ENCODE measurements at places on chromosomes 3 and 15.

DNA sequence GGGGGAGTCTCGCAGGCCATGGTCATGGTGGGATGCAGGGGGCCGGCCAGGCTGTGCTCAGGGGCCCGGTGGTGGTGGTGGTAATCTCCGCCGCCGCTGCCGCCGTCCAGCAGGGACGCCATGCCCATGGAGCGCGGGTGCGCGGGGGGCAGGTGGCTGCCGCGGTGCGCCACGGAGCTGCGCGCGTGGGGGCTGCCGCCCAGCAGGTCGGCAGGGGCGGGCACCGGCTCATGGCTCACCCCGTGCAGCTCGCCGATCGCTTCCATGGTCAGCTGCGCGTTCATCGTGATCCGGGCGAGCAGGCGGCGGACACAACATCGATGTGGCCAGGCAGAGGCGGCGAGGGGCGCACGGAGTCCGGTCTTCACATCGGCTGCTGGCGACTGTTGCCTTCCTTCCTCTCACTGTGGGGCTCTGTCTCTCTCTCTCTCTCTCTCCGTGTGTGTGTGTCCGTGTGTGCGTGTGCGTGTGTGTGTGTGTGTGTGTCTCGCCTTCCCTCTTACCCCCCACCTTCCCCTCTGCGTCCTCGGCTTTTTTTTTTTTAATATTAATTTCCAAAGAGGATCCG, 451 bp downstream of the ONECUT1 start:
- no peak for DNase-seq

- DNase-seq, result no peak
Observed at GRCh38 chr3:102790747-102791325, 356.0 kb downstream of the ZPLD1 start.

DNA sequence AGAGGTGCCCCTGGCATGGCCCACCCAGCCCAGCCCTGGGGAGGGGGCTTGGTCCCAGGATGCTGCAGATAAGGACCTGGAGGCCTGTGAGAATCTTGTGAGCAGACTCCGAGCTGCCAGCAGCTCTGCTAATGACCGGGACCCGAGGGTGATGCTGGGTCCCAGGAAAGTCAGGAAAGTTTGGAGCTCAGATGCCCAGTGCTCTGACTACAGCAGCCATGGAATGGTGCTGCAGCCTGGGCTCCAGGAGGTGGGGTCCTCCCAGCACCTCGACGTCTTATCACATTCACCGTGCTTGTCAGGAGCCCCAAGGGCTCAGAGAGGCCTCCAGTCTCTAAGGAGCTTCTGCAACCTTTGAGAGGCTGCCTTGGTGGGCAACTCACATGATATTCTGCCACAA, 34.3 kb upstream of the ADCY5 start:
- DNase-seq, result no peak

GRCh38 chr3:110027446-110028080, 690.2 kb upstream of the DPPA4 start:
- no peak for DNase-seq

DNA sequence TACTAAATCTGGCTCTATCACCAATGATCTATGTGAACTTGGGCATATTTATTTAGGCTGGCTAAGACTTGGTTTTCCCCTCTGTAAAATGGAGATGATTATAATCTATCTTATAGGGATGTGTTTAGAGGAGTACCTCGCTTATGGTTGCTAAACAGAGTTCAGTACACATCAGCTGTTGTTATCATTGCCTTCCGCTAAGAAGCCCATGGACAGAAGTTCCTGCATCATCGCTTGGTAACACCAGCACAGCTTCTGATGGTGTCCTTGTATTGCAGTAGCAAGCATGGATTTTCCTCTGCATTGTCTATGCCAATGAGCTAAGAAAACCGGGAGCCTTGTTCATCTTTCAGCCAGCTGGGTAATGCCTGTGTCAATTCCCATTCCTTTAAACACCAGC, 73.1 kb upstream of the LRTM1 start:
- DNase-seq, result no peak

GRCh38 chr3:18062657-18063025, 320.2 kb upstream of the TBC1D5 start:
- no peak for DNase-seq

GRCh38 chr3:4938281-4938982, 40.8 kb upstream of the BHLHE40 start:
- DNase-seq, result no peak

DNA sequence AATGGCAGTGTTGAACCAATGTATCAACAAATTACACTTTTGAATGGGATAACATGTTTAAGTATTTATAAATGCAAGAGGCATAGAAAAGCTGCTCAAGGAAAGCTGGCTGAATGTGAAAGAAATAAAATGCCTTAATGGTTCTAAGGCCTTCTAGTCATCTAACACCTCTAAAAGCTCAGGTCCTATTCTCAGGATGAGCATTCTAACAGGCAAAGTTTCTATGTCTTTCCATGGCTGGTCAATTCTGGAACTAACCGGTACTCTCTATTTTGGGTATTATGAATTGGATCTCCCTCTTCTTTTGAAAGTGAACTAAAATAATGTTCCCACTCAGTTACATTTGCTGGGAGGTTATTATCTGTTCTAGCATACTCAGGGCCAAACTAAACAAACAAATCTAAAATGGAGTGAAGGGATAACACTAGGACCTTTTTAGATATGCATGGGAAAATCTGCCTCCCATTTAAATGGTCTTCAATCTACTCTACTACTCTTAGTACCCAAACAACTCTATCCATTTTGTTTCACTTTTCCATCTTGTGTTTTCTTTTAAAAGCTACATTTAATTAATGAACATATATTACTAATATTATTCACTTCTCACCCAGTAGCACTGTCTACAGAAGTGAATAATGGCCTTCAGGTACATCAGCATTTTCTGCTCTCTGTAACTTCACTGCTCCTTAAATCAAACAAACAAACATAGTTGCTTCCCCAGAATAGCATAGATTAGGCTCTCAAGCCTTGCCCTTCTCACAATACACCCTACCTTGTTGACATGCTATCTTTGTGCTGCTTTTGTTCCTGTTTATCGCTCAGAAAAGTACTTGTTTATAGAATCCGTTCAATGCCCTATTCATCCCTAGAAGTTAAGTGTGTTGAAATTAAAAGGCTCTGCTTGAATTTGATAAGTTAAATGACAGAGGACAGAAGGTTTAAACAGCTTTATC, 46.4 kb downstream of the CBLB start:
- no peak for DNase-seq

- DNase-seq, result no peak
Observed at GRCh38 chr3:24355806-24356205, 138.8 kb downstream of the THRB start.

DNA sequence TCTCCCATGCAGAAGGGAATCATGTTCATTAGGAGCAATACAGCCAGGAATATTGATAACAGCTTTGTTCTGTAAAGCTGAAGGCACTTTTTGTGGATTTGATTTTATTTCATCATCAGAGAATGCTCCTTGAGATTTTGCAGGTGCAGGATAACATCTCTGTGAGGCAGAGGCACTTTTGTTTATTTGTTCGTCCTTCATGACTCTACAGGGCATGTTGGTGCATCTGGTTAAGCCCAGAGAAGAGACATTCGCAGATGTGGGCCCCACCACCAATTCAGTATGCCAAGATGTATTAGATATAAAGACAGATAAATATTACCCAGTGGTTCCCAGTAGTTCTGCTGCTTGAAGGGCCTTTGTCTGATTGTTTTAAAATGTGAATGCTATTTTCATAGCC, 368.1 kb upstream of the SEMA6D start:
- DNase-seq, result no peak

DNA sequence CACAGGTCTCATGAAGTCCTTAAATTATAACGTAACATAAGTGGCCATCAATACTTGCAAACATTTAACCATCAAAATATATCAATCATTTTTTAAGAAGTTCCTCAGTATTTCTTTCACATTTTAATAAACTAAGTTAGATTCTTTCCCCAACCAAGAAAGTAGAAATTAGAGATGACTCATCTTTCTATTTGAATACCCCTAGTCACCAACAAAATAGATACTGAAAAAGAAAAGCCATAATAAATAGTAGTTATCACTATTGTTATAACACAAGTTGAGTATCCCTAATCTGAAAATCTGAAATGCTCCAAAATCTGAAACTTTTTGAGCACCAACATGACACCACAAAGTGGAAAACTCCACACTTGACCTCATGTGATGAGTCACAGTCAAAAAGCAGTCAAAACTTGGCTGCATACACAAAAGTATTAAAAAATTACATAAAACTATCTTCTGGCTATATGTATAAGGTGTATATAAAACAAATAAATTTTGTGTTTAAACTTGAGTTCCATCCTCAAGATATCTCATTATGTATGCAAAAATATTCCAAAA, 3.7 kb downstream of the SHQ1 start:
- DNase-seq, result no peak

GRCh38 chr3:159513444-159513843, 475.2 kb upstream of the IL12A start:
- DNase-seq, result no peak

GRCh38 chr15:67946701-67947100, 106.9 kb upstream of the RNU6-1 start:
- no peak for DNase-seq

DNA sequence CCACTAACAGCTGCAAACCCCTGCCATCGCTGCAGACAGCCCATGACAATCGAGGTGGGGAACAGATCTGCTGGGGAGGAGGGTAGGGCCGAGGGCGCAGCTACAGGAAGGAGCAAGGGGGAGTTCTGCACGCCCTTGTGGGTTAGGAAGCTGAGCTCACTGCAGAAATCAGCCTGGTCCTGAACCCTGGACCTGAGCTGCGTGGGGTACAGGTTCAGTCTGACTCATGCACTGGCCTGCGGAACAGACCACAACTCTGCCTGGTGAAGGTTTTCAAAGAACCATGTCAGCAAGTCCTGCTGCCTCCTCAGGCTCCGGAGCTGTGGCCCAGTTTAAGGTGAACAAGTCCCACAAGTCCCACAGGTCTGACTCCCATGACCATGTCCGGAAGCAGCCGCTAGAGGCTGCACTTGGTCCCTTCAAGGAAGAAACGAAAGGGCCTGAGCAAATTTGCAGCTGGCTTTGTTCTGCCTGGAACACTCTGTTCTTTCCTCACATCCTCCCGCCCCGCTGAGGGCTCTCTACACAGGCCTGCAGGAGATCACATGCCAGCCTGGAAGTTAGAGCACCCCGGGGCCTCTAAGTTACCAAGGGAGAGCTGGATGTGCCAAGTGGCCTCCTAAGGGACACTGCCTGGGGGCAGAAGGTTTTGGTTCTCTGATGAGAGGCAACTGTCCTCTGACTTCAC, 49.4 kb upstream of the AKAP13 start:
- peak; percentile 83 for DNase-seq

- no peak for DNase-seq
Observed at GRCh38 chr3:13274125-13274524, 146.0 kb downstream of the NUP210 start.

DNA sequence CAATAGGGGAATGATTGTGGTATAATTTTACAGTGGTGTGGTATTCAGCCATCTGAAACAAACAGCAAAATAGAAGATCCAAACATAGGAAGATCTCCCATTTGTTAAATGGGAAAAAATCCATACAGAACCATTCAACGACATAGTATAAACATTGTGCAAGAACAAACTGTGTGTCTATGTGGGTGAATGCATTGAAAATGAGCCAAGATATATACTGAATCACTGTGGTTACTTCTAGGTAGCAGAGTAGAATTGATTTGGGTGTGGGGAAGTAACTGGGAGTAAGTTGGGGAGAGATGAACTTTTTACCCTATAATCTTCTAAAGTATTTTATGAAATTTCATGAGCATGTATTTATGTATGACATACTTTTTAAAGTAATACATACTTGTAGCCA, 123.1 kb upstream of the UMPS start:
- DNase-seq, result no peak

- no peak for DNase-seq
Observed at GRCh38 chr3:178669758-178670157, 133.5 kb downstream of the KCNMB2 start.

DNA sequence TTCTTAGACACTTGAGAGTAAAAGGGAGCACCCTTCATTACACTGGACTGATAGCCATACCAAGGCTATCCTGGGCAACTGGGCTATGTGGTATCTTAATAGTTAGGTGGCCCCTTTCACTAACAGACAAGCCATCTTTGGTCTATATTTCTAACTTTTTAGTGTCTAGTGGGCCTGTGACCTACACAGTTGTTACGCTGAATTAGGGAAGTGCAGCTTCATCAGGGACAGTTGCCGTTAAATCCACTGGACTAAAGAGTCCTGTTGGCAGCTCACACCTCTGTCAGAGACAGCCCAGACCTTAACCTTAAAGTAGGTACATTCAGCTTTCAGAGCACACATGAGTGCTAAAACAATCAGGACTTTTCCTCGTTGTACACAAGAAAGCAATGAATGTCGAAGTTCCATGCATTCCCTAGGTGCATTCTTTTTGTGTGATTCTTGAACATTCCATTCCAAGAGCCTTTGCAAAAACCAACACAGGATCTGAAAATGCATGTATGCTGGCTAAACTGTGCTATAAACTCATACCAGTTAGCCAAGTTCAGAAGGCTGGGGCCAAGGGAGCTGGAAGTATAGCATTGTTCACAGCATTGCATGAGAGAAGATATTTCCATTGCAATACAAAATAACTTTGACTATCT, 230.2 kb upstream of the EIF1B start:
- DNase-seq, result no peak

DNA sequence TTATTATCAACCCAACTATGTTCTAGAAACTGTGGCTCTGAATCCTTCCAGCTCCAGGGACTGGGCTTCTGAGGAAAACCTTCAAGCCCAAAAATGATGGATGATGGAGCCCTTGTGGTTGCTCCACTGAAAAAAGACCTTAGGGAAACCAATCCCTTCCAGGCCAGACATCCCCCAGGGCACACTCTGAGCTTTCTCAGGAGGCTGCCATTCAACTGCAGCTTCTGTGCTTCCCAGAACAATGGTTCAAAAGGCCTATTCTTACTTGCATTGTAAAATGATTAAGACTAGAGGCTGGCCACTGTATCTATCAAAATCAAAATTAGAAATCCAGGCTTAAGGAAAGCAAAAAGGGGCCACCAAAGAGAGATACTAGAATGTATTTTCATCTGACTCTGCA, 27.3 kb downstream of the EID1 start:
- DNase-seq, result no peak

DNA sequence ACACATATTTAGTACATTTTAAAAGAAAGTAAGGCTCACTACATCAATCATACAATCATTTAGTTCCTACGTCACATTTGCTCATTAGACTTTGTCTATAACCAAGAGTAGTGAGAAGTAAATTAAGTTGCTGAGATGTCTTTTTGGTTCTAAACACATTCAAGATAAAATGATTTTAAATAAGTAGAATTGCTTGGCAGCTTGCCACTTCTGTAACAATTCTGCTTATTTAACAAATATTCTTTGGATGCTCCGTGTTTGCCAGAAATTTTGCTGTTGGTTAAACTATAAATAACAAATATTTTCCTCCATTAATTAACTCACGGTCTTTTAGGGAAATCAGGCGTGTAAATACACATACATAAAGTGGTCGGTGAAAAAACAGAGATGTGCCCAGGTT, 18.3 kb downstream of the SUCNR1 start:
- no peak for DNase-seq

GRCh38 chr3:14853271-14853951, 34.6 kb downstream of the FGD5 start:
- no peak for DNase-seq

GRCh38 chr3:28940530-28940929, 340.3 kb upstream of the RBMS3 start:
- DNase-seq, result no peak

All from left forelimb (tissue), 1 donor.